AML-193 (cell line): ENCODE measurements at places on chromosomes 5 and 9.

DNA sequence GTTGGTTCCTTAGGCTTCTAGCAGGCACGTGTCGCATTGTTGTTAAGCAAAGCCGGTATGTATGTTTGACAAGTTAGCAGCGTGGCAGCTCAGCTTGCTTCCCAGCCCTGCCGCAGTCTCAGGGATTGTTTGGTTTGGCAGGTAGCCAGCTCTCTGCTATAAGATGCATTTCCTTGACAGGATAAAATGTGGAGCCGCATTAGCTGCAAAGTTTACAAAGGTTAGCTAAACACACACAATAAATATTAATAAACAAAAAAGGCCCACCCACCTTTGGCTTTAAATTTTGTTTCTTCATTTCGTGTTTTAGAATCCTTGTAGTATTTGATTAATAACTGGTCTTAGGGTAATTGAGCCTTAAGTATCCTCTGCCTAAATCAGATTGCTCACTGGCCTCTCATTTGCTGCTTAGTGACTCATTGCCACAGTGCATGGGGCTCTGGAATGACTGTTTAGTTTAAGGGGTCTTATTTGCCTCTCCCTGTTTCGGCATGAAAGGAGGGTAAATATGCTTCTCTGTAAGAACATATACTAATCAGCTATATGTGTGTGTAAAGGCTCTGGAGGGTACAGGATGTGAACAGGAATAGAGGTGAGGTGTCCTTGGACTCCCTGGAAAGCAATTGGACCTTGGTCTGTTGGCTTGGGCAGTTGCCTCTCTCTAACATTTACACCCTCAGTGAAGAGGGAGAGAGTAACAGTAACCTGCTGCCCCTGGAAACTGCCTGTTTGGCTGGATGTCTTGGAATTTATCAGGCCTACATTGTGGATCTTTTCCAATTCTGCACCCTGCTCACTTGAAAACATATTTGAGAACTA is 122.0 kb downstream of the GDNF start:
- DNase-seq = no peak

GRCh38 chr5:102223542-102224477 is 72.3 kb downstream of the SLCO4C1 start:
- DNase-seq = peak; percentile 62

GRCh38 chr9:21028466-21028865 is 3.0 kb downstream of the HACD4 start:
- no peak for DNase-seq

DNA sequence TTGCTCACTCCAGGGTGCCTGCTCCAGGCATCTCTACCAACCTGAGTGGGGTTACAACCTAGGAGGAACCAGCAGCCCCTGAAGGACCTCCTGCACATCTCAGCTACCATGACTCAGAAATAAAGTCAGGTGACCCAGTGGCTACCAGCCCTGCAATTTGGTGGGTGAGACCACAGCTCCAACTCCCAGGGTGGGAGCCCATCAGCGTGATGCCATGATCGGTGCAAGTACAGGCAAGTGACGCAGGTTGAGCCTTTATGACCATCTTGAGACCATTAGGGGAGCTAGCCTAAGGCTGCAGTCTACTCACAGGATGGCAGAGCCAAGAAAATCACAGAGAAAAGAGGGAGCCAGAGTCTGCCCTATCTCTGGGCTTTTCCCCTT is 8.6 kb downstream of the SEPTIN8 start:
- no peak for DNase-seq

DNA sequence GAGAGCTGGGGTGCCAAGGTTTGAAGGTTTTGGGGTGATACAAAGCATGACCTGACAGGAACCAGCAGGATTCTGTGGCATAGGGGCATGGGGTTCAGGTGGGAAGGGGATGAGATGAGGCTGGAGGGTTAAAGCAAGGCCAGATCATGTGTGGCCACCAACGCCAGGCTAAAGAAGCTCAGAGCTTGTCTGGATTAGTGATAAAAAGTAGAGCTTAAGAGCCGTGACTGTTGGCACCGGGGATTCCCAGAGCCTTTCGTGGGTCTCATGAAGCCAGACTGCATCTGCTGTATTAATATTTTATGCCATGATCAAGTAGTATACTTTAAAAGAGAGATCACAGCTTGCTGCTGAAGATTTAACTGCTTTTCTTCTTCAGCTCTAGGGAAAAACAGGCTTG is 8.5 kb upstream of the GSN start:
- DNase-seq = no peak

- no peak for DNase-seq
Observed at GRCh38 chr9:113888336-113888735, 12.2 kb downstream of the ZNF618 start.

- DNase-seq = no peak
Observed at GRCh38 chr5:964821-965220, 43.8 kb upstream of the NKD2 start.

DNA sequence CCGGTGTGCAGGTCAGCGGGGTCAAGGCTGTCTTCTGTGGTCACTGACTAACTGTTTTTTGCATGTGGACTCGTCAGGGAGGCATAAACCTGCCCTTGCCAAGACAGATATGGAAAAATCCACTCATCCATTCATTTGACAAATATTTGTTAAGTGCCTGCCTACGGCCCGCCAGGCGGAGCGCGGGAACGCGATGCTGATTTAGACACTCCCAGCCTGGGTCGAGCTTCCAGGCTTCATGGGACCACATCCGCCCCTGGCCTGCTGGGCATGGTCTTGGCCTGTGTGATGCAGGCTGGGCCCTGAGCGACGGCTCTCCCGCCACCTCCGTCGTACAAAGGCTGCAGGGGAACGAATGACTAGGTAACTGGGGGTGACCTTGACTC is 18.1 kb downstream of the MYMK start:
- DNase-seq = no peak

DNA sequence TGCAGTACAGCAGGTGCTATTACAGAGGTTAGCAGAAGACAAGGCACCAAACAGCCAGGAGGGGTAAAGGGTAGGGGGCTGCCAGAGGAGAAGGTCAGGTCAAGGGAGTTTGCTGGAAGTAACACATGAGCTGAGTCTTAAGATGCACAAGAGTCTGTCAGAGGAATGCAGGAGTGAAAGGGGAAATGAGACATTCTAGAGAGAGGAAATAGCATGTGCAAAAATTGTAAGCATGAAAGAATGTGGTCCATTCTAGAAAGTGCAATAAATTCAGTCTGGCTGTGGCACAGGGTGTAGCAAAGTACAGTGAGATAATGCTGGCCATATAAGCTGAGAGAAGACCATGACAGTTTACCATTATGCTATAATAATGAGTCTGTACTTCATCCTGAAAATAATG is 6.6 kb downstream of the GOLGA1 start:
- no peak for DNase-seq

GRCh38 chr5:1172670-1173404 is 28.6 kb upstream of the SLC6A19 start:
- no peak for DNase-seq

GRCh38 chr9:15346837-15347236 is 39.8 kb upstream of the TTC39B start:
- DNase-seq = no peak

GRCh38 chr5:55982957-55983381 is 11.8 kb downstream of the IL6ST start:
- no peak for DNase-seq

DNA sequence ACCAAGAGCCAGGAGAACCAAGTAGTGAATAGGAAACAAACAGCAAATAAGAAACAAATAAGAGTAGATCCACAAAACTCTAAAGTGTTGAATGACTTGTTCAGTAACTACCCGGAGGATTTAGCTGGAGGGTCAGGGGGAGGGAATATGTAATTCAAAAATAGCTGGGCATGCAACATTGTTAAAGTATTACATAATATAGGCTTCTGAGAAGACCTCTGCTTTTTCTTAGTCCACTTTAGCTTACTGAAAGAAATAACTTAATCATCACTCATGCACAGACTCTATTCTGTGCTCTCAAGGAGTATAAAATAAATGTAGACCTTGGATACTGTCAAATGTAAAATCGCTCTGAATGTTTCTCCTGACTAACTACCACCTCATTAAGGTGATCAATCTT is 183.2 kb upstream of the POU5F2 start:
- peak; percentile 3 for DNase-seq

DNA sequence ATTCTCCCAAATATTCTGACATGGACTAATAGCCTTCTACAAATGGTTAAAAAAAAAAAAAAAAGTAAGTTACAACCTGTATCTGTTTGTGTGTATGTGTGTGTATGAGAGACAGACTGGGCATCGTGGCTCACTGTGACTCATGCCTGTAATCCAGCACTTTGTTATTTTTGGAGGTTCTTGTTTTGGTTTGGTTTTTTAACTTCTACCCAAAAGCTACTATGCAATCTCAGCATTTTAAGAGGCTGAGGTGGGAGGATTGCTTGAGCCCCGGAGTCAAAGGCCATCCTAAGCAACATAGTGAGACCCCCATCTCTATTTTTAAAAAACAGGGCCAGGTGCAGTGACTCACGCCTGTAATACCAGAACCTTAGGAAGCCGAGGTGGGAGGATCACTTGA is 17.6 kb upstream of the HAVCR1 start:
- DNase-seq = no peak

DNA sequence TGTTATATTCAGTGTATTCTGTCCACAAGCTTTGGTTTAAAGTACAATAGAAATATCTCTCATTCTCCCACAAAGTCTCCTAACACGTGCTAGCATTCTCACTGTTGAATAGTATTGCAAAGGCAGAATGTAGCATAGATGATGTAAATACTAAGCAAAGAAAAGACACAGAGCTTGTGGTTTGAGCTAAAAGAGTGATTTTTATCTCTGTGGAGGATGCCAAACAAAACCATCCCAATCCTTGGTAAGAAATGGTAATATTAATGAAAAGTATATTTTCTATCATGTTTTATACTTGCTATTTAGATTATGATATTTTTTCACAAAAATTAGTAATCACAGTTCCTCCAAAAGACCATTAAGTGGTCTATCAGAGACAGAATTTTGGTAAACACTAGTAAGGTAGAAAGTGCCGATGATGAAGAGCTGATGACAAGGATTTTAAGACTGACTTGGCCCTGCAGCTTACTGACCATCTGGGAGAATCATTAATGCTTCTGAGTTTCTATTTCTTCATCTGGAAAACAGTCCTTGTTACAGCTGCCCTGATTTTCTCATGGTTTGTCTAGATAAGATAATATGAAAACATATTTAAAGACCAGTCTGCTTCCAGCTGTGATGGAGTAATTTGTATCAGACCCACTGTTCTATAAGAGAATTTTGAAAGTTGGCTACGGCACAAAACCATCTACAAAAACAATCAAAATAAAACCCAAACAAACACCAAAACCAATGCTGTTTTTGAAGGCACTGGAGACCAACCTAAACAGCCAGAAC is 510.2 kb downstream of the SPATA31D1 start:
- no peak for DNase-seq

DNA sequence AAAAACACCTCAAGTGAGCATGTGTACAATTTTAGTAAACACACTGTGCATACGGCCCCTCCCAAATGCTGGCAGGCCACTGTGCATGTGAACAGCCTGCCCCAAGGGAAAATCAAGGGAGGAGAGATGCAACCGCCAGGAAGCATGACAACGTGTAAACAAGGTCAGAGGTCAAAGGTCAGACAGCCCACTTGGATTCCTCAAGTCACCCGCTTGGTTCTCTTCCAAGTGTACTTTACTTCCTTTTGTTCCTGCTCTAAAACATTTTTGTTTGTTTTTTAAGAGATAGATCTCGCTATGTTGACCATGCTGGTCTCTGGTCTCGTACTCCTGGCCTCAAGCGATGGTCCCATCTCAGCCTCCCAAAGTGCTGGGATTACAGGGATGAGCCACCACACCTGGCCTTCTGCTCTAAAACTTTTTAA is 126.7 kb upstream of the SHB start:
- DNase-seq = no peak

DNA sequence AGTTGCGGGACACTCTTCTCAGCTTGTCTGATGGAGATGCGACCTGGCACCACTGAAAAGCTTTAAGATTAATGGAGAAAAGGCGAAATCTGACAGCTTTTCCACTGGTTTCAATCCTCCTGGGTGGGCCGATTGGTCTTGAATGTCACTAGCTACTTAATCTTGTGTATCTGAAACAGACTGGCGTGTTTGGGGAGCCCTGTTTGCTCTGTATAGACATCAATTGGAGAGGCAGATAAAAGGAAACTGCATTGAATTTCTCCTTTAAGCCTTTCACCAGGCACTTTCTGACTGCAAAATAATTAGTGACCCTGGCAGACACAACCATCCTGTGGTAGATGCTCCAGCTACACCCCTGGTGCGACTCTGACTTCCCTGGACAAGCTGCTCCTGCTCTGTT is 224.2 kb downstream of the NDUFS4 start:
- DNase-seq = no peak

DNA sequence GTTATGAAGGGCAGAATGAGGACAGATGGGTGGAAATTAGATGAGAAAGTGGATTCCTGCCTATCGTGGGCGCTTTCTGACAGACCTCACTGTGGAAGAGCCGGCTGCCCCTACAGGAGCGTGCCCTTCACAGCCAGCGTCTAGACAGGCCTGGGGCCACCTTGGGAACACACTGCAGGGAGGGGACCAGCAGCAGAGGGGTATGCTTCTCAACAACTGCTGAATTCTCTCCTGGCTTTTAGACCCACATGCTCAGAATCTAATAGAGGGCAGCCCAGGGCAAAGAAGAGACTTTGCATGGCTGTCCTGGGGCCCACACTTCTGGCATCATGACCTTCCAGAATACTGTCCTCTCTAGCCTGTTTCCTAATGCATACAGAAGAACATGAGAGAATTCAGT is 2.1 kb upstream of the SEMA4D start:
- DNase-seq = no peak

DNA sequence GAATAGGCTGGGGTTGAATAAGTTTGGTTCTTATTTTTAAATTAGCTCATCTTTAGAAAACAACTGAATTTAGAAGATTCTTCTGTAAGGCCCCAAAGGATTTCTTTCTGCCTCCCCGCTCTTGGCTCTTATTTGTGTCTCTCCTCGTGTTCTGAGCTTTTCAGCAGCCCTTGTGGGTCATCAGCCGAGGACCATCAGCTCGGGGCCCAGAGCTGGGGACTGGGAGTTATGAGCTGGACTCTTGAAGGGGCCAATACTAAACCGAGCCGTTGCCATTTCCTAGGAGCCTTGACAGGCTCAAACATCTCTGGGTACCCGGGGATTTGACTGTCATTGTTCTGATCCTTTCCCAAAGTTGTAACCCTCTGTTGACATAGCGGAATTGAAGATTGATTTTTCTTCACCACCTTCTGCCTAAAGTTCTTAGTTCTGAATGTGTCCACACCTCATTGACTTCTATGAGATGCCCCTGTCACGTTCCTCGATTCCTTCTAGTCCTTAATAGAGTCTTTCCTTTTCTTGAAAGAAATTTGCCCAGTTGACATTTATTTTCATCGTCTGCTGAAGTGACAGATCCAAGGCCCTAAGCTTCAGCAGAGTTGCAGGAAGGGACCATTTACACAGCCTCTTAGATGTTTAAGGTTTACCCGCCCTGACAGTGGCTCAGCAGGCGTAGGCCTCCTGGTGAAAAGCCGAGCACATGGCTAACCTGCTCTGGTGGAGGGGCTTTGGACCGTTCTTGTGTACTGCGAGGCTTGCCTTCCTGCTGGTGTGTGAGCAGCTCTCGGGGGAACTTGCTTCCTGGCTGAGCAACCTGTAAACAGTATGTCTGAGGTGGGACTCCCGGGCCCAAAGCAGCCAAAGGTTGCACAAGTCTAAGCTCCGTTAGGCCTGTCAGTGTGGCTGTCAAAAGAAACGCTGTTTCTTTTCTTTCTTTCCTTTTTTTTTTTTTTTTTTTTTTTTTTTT is 24.0 kb downstream of the ABL1 start:
- DNase-seq = no peak

- no peak for DNase-seq
Observed at GRCh38 chr5:98727686-98728085, 45.8 kb upstream of the RGMB start.

GRCh38 chr5:90387508-90387907 is 22.0 kb downstream of the CETN3 start:
- DNase-seq = no peak
